CD4-positive, alpha-beta T cell treated with Interleukin-6 at 100 ng/mL for 8 hours (primary cell): ENCODE measurements at places on chromosomes 1 and 21.
A peak's percentile ranks its signal among the peaks of the same experiment; 100 is the strongest.

DNA sequence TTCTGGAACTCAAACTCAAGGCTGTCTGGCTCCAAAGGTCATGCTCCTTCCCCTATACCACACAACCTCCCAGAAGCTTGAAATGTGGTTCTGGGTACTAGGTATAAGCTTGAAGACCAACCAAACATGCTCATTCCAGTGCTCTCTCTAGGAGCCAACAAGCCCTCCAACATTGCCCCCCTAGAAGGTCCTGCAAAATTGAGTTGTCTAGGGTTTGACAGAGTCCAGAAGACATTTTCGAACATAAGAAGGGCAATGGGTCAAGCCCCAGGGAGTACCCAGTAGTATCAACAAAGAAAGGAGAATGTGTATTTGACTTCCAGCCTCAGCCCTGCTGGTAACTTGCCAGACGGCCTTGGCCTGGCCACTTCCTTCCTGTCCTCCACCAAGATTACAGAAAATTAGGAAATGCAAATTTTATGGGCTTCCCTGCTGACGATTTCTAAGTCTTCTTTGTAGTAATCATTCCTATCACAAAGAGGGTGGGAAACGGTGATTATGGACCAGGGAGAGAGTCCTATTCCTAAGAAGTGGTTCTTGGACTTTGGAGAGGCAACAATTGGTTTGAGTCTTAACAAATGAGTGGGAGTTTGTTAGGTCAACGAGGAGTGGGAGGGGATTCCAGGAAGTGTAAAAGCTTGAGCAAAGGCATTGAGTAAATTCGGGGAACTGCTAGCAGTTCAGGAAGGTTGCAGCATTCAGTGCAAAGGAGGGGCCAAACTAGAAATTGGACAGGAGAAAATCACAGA lies 18.7 kb upstream of the SLAMF1 start:
- peak; percentile 29 for DNase-seq

GRCh38 chr1:20586953-20587660 lies 1.8 kb upstream of the CDA start:
- no peak for DNase-seq

DNA sequence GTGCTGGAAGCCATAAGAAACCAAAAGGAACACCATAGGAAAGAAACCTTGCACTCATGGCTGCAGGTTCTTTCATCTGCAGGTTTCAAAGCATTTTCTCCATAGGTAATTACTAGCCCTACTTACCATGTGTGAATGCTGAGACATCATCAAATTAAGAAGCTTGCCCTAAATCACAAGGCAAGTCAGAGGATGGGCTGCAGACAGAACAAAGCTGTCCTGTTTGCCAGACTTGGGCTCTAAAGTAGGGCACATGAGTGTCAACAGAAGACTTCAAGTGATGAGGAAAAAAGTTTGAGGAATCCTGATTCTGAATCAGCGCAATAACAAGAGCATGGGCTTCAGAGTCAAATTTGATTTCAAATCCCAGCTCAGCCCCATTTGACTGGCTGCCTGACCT lies 5.8 kb upstream of the EPS15 start:
- DNase-seq: no peak

- DNase-seq: no peak
Observed at GRCh38 chr1:233242827-233243483, 52.6 kb downstream of the PCNX2 start.

- DNase-seq: no peak
Observed at GRCh38 chr1:29196863-29197589, 15.3 kb upstream of the SRSF4 start.

- DNase-seq: no peak
Observed at GRCh38 chr1:34529935-34530859, 224.7 kb upstream of the GJB5 start.

GRCh38 chr1:189496768-189497167 lies 980.9 kb downstream of the BRINP3 start:
- no peak for DNase-seq

- DNase-seq: no peak
Observed at GRCh38 chr1:68963353-68963752, 466.5 kb upstream of the DEPDC1 start.

GRCh38 chr1:174535207-174535606 lies 87.4 kb downstream of the GPR52 start:
- no peak for DNase-seq

DNA sequence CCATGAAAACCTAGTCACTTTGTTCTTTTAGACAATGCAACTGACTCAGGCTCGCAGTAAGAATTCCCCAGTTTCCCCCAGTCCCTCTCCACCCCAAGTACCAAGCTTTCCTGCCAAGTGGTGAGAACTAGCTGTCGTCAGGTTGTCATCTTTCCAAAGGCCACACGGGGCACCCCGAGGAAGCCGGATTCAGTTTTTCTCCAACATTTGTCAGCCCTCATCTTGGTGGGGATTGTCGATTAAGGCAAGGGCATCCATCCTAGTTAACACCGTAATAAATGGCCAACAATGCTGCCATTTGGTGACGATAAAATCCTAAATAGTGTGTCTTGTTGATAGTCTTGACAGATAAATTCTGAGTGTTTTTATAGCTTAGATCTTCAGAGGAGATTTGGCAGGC lies 55.9 kb upstream of the PROX1 start:
- no peak for DNase-seq

GRCh38 chr1:109111386-109112055 lies 2.4 kb upstream of the ELAPOR1 start:
- no peak for DNase-seq

- no peak for DNase-seq
Observed at GRCh38 chr1:22835636-22836319, 125.1 kb downstream of the EPHB2 start.

- no peak for DNase-seq
Observed at GRCh38 chr1:167819849-167820683, 93.9 kb downstream of the ADCY10 start.

- no peak for DNase-seq
Observed at GRCh38 chr1:212967801-212968200, 17.5 kb downstream of the VASH2 start.

- DNase-seq: no peak
Observed at GRCh38 chr1:236757640-236758039, 37.5 kb upstream of the MTR start.

- DNase-seq: peak; percentile 82
Observed at GRCh38 chr1:23772049-23772853, 6.0 kb upstream of the PITHD1 start.

DNA sequence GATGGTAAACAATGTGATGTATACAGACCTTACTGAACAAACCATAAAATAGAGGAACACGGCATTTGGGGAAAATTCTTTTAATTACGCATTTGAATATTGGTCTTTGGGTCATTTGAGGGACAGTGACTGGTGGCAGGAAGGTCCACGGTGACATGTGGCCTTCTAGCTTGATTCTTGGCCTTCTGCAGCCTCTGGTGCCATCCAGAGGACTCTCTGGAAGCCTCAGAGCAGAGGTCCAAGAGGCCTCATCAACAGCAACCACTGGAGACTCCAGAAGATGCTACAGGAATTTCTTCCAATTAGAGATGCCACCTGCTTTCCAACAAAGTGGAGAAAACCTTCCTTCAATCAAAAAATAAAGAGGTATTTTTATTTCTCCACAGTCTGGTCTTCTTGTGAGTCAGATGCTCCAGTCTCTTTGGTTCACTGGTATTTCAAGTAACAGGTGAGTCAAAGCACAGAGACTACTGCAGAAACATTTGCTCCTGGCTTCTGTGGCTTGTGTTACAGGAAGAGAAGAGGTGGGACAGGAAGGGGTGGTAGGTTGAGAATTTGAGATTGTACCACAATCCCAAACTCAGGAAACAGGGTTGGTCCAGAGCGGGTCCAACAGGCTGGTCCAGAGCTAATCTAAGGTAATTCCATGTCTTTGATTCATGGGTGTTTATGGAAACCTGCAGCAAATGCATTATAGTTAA lies 2.7 kb upstream of the F5 start:
- peak; percentile 3 for DNase-seq

DNA sequence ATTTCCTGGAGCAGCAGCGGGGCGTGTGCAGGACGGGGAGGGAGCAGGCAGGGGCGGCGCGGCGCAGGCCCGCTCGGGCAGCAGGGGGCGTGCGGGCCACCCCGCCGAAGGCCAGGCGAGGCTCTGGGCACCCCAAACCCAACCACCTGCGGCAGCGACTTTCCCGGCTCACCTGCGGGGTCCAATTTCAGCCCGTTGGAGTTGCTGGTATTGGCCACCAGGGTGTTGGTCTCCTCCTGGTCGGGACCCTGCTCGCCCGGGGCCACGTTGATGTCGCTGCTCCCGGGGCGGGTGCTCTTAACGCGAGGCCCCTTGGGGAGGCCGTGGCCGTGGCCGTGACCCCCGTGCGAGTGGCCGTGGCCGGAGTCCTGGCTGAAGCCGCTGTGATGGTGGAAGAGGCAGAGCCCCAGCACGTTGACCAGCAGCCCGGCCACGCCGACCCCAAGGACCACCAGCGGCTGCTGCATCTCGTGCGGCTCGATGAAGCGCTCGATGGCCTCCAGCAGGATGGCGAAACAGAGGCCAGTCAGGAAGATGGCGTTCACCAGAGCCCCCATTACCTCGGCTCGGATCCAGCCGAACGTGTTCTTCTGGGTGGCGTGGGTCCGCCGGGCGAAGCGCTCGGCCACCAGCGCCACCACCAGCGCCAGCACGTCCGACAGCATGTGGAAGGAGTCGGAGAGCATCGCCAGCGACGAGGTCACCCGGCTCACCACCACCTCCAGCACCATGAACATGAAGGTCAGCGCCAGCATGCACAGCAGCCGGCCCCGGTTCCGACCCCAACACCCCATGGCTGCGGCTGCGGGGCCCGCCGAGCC lies 932 bp downstream of the SLC30A1 start:
- peak; percentile 74 for DNase-seq

DNA sequence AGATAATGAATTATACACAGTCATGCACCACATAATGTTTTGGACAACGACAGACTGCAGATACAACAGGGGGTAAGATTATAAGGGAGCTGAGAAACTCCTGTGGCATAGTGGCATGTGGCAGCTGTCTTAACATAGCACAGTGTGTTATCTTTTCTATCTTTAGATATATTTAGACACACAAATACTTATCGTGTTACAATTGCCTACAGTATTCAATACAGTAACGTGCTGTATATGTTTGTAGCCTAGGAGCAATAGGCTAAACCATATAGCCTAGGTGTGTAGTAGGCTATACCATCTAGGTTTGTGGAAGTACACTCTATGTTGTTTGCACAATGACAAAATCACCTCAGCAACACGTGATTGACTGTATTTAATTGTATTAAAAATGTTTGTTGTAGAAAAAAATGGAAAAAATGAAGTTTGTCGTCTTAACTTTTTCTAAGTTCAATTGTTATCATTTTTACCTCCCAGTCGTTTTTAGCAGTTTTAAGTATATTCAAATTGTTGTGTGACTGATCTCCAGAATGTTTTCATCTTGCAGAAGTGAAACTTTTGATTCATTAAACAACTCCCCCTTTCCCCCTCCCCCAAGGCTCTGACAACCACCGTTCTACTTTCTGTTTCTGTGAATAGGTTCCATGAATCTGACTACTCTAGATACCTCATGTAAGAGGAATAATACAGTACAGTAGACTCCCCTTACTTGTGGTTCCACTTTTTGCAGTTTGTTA lies 351.0 kb upstream of the B3GALT2 start:
- DNase-seq: peak; percentile 65

DNA sequence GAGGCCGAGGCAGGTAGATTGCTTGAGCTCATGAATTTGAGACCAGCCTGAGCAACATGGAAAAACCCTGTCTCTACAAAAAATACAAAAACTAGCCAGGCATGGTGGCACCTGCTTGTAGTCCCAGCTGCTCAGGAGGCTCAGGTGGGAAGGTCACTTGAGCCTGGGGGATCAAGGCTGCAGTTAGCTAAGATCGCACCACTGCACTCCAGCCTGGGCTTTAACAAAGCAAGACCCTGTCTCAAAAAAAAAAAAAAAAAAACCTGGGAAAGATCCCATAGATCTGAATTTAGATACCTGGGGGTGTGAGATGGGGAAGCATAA lies 32.9 kb downstream of the NIBAN1 start:
- DNase-seq: no peak

DNA sequence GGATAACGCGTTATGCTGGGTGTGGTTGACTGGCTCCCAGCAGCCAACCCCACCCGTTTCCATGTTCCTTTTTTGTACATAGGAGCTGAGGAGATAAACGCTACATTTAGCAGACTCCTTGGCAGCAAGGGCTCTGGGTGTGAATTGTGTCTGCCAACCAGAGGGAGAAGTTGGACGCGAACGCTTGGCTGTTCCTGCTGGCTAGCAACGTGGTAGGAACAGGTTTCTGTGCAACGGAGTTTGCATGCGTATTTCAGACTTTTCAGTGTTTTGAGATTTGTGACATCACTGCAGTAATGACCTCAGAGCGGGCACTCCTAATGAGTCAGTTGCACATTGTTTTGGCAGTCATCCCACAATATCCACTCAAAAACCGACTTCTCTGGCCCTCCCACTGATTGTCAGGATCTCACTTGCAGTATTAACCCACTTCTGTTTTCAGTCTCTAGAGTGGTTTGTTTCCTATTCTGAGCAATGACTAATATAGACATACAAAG lies 98.7 kb upstream of the RGS1 start:
- no peak for DNase-seq

DNA sequence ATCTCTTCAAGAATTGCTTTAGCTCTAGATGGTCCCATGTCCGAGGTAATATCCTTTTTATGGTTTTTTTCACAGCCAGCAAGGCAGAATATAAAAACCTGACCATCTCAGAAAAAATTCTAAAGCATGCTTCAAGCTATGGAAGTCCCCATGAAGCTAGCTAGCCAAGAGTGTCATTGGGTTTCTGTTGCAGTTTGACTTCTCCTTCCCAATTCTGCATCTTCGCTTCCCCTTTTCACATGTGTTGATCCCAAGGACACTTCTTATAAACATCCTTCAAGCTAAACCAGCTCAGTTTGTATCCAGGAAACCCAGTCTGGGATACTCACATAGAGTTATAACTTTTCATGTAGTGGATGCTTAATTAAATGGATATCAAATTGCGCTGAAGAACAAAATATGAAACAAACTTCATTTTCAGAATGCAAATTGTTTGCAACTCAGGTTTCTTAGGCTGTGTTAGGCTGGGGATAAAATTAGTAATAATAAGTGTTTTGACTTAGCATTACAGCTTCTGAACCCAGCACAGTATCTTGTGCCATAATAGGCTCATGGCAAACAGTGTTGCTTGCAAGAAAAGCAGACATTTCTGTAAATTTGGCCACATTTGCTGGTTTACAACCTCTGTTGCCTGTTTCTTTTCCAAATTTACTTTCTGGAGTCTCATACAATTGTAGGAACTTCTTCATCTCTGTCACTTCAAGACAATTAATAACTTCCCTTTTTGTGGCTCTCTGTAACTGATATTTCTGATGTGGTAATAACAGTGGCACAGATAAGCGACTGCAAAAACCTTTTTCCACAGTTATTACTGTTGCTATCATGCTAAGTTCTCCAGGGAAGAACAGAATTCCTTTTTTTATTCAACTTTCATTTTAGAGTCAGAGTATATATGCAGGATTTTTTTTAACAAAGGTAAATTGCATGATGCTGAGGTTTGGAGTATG lies 53.2 kb downstream of the NCAM2 start:
- no peak for DNase-seq
